ENCODE measurements at places on chromosomes 13 and 19.

DNA sequence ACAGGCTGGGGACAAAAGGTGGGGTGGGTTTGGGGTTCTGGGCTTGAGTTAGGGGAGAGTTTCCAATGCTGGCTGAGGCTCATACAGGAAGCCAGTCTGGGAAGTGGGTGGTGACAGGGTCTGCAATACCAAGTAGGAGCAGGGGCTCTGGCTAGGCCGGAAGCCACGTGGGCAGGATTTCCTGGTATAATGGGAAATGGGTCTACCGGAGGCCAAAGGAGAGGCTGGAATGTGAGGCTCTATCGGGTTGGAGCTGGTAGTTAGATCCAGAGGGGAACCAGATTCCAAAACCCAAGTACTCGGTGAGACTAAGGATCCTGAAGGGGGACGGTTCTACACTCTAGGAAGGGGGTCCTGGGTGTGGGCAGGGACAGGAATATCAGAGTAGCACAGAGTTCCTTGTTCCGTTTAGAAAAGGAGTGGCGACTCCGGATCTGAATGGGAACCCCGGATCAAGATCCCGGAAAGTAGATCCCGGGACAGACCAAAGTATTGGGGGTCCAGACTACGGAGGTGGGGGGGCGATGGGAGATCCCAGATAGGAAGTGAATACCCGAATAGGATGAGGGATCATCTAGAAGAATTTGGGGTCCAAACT, 802 bp downstream of the CDC37 start:
- DNase-seq: peak; percentile 38

DNA sequence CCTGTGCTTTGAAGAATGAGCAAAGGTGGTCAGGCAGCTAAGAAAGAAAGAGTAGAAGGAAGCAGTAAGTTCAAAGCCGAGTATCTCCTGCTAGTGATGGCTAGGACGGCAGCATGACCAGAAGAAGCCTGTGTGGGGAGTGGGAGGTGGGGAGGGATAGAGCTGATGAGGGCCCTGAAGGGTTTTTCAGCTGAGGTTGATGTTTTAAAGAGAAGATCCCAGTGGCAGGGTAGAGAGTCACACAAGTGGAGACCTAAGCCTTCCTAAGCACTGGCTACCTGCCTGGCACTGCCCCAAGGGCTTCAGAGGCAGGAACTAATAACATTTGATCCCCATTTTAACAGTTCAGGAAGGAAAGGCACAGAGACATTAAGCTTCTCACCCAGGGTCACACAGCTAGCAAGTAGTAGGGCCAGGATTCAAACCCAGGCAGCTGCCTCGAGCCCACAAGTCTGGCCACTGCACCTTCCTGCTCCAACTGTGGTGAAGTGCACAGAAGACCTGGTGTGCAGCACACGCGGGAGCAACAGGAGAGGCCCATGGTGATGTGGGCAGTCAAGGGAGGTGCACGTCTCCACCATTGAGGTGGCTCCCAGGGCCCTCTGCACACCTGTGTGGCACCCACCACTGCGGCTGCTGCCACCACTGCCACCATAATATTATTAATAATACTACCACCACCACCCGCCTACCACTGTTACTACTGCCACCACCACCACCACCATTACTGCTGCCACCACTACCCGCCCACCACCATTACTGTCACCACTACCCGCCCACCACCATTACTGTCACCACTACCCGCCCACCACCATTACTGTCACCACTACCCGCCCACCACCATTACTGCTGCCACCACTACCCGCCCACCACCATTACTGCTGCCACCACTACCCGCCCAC, 22.1 kb downstream of the CUL4A start:
- DNase-seq: no peak

- DNase-seq: no peak
Measured at GRCh38 chr13:113452466-113452865, 822 bp downstream of the ADPRHL1 start.

DNA sequence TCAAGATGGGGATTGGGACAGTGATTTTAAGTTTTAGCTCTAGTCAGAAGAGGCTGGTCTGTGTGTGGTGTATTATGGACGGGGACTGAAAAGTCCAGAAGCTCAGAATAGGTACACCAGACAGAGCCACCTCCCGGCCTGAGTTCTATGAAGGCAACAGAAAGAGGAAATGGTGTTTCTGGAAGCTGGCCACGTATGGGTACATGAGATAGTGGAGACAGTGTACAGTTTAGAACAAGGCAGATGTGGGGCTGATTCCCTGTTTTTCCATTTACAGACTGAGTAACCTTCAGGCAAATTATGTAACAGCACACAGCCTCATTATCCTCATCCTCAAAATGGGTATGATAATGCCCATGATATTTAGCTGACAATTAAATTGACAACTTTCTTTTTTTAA, 1.3 kb downstream of the ZNF175 start:
- peak; percentile 80 for DNase-seq

- DNase-seq: no peak
Measured at GRCh38 chr13:83546476-83546875, 335.8 kb downstream of the SLITRK1 start.

- DNase-seq: no peak
Measured at GRCh38 chr19:44069415-44069814, 2.5 kb upstream of the ZNF284 start.

DNA sequence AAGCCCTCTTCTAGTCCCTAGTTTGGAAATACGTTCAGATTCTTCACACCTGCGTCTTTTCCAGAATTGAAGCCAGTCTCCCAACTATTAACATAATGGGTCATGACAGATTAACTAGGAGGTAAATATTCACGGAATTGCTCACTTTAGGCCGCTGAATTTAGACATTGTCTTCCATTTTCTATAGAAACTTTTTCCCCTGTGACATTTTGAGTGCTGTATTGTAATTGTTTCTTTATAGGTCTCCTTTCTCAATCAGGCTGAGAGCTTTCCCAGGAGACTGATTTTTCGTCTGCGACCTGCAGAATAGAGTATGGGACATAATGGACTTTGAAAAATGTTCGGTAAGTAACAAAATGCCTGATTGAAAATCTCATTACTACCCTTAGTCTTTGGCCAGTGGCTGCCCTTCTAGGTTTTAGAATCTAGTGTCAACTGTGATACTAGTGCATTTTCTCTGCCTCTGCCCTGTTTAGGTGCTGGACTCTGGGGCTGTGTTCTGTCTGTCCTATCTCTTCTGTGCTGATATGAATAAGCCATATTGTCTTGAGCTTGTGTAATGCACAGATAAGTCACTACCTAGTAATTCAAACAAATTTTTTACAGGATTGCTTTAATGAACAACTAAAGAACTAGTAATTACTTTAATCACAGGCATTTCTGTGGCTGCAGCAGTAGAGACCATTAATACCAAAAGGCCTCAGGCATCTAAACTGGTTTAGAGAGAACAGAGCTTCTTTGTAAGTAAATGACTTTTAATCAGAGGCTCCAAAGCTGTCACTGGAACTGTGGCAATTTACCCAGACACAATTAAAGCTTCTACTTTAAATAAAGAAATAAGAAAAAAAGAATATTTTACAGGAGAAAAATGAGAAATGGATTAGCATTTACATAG, 122.4 kb upstream of the FREM2 start:
- DNase-seq: no peak

DNA sequence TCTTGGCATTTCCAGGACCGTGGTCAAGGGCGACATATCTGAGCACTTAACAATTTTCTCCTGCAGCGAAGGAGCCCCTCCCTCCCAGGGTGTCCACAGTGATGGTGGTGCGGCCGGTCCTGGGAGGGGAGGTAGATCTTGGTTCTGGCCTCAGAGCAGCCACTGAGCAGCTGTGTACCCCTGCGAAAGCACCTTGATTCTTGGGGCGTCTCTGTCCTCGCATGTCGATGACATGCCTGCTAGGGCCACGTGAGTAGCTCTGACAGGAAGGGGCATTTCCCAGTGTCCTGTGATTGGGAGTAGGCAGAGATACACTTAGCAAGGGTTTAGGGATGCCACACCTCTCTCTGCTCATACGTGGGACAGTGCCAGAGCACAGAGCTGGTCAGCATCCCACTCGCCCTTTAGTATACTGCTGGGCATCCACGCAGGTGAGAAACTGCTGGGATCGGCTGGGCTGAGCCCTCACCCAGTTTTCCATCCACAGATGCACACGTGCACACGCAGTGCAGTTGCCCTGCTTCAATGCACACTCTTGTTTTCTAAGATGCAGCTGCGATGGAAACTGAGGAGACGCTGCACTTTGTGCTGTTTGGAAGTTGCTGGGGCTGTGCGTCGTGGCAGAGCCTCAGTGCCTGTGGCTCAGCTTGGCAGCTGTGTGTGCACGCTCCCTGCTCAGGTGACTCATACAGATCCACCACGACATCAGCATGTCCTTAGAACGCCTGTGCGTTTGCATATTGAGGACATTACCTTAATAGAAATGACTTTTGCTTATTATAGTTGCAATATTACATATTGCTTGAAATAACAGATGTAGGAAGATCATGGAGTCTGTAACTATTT, 66.8 kb downstream of the TEX29 start:
- DNase-seq: no peak

DNA sequence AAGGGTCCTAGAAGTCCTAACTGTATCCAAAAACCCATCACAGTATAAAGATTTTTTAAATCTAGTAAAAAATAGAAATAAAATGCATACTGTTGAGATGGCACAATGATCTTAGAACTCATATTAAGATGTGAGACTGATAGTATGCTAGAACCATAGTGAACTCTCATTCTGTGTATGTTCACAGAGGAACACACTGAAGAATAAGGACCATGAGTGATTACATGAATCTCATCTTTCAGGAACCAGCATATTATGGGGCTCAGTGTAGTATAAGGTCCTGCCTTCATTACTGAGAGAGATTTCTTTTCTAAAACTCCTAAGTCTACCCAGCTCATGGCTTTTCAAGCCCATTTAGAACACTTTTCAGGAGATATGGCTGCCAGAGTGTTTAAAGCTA, 59.8 kb upstream of the RFC3 start:
- no peak for DNase-seq

DNA sequence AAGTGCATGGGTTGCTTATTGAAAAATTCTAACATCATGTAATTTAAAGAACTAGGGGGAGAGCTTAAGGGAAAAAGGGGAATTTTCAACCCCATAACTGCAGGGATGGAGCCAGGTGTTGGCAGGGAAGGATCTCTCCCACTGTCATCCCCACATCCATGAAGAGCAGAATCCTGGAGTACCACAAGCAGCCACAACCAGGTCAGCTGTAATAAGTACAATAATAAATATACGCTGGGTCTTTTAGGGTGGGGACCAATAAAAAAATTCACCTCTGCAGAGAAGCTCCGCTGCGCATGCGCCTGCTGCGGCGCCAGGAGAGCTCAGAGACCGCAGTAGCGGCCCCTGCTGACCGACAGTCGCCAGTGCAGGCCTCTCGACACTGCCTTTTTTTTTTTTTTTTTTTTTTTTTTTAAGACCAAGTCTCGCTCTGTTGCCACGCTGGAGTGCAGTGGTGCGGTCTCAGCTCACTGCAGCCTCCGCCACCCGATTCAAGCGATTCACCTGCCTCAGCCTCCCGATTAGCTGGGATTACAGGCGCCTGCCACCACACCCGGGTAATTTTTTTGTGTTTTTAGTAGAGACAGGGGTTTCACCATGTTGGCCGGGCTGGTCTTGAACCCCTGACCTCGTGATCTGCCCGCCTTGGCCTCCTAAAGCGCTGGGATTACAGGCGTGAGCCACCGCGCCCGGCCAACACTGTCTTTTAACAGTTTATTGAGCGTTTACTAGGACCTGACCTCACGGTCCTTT, 2.5 kb upstream of the EEF2 start:
- peak; percentile 90 for DNase-seq

DNA sequence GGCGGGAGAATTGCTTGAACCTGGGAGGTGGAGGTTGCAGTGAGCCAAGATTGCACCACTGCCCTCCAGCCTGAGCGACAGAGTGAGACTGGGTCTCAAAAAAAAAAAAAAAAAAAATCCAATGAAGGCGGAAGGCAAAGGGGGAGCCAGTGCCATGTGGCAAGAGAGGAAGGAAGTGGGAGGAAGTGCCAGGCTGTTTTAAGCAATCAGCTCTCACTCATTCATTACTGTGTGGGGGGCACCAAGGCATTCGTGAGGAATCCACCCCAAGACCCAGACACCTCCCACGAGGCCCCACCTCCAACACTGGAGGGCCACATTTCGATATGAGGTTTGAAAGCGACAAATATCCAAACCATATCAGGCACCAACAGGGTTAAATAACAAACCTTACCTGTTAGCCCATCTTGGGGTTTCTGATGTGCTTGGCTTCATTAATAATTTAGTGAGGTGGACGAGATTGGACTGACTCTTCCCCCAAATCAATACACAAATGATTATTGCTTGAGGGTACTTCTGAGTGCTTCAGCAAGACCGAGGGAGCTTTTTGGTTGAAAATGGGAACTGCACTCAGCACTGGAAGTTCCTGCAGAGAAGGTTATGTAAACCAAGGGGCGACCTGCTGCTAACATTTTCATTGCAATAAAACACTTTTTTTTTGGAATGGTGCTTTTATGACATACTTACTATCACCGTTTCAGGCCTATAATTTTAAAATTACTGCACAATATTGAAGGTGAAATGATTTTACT, 7.5 kb upstream of the LRP3 start:
- peak; percentile 63 for DNase-seq

DNA sequence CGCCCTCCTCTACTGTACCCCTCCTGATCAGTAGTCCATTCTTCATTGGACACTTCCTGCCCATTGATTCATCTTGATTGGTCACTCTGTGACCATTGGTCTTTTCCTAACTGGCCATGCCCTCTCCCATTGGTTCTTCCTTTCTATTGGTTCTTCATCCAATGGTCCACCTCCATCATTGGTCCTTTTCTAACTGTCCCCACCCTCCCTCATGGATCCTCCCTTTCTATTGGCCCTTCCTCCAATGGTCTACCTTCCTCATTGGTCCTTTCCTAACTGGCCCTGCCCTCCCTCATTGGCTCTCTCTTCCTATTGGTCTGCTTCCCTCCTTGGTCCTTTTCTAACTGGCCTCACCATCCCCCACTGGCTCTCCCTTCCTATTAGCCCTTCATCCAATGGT, 7.1 kb downstream of the KLK6 start:
- no peak for DNase-seq

DNA sequence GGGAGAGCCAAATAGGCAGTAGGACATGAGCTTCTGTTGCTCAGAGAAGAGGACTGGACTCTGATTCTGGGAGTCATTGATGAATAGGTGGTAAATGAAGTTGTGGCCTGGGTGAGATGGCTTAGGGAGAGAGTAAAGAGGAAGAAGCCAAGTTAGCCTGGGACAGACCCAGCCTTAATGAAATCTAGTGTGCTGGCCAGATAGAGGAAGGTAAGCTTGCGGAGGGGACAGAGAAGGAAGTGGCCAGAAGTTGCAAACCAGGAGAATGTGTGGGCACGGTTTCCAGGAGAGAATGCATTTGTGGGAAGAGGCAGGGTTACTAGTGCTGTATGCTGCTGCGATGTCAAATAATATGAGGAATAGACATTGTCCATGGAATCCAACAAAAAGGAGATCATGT, 83.3 kb upstream of the OLFM4 start:
- no peak for DNase-seq

GRCh38 chr13:74708629-74709028, 574.4 kb upstream of the KLF12 start:
- DNase-seq: no peak

- no peak for DNase-seq
Measured at GRCh38 chr19:51337861-51338562, 3.9 kb downstream of the VSIG10L start.

GRCh38 chr13:104460554-104460953, 1394.3 kb upstream of the SLC10A2 start:
- DNase-seq: no peak
